ENCODE measurements at places on chromosomes 1 and 21.

DNA sequence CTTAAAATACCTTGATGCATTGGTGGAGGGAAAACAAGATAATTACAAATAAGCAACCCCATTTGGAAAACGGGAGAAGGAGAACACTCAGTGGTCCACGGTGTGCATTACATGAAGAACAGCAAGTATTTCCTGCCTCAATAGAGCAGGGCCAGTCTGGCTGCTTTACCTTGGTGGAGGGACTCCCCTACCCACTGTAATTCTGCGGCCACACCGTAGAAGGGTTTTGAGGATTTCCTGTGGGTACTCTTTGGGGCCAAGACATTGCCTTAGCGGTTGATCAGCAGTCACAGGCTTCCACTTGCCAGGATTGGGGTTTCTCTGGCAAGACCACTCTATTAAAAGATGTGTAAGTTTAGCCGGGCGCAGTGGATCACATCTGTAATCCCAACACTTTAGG lies 16.3 kb upstream of the TMEM54 start:
- DNase-seq, result no peak

DNA sequence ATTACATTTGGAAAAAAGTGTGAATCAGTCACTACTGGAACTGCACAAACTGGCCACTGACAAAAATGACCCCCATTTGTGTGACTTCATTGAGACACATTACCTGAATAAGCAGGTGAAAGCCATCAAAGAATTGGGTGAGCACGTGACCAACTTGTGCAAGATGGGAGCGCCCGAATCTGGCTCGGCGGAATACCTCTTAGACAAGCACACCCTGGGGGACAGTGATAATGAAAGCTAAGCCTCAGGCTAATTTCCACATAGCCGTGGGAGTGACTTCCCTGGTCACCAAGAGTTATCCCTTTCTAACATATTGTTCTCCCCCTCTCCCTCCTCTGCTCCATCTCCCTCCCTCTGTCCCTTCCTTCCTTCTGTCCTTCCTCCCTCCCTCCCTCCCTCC lies 47.7 kb upstream of the RHOU start:
- no peak for DNase-seq

DNA sequence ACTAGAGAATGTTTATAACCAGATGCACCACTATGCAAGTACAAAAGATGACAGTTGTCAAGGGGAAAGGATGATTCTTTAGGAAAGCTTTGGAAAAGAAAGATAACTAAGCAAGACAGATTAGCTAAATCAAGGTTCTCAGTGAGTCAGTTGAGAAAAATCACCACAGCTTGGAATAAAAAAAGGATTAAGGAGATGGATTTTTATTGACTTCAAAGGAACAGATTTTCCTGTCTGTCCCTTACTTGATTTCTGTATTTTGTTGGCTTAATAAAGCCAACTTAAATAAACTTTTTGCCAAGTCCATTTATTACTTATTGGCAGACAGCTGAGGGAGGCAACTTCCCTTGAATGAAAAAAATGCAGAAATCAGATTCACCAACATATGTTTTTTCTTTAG lies 93.9 kb downstream of the NR5A2 start:
- no peak for DNase-seq

GRCh38 chr1:213976665-213977485 lies 10.9 kb upstream of the PROX1 start:
- no peak for DNase-seq

- DNase-seq, result no peak
These were observed 48.9 kb downstream of the YARS1 start for GRCh38 chr1:32768110-32768850.

DNA sequence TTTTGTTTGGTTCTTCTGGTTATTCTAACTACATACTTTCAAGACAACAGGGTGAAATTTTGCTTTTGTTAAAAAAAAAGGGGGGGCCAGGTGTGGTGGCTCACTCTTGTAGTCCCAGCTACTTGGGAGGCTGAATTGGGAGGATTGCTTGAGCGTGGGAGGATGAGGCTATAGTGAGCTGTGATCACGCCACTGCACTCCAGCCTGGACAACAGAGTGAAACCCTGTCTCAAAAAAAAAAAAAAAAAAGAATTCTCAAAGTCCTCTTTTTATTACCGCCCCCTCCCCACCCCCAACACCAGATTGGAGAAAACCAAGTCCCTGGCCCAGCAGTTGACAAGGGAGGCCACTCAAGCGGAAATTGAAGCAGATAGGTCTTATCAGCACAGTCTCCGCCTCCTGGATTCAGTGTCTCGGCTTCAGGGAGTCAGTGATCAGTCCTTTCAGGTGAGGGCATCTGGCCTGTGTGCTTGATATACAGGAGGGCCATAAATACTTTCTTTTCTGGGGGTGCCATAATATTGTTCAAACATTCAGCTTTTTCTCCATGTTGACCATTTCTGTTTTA lies 50.2 kb downstream of the LAMC2 start:
- DNase-seq, result no peak

- DNase-seq, result no peak
These were observed 53.9 kb upstream of the FBXO28 start for GRCh38 chr1:224059897-224060427.

DNA sequence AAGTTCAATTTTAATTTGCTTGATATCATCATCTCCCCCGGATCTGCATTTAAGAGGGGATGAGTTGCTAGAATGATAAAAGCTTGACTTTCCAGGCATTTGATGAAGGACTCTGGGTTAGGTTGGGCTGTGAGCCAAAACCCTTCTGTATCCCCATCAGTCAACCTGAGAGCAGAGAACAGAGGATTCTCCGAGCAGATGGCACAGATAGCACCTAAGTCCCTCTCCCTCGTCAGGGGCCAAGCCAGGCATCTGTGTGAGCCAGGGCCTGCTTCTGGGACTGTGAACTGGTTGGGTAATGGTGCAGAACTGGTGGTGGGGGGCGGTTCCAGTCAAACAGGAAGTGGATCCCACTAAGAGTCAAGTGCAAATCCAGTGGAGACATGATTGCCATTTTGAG lies 205.8 kb downstream of the TNR start:
- DNase-seq, result no peak

- DNase-seq, result no peak
These were observed 33.4 kb upstream of the COX20 start for GRCh38 chr1:244802041-244802440.

- DNase-seq, result no peak
These were observed 34.5 kb upstream of the SYNC start for GRCh38 chr1:32736812-32737791.

GRCh38 chr1:236160540-236161127 lies 18.3 kb downstream of the GPR137B start:
- DNase-seq, result no peak

Measured in central memory CD8-positive, alpha-beta T cell (primary cell).